ENCODE measurements at places on chromosomes 2 and 18.

DNA sequence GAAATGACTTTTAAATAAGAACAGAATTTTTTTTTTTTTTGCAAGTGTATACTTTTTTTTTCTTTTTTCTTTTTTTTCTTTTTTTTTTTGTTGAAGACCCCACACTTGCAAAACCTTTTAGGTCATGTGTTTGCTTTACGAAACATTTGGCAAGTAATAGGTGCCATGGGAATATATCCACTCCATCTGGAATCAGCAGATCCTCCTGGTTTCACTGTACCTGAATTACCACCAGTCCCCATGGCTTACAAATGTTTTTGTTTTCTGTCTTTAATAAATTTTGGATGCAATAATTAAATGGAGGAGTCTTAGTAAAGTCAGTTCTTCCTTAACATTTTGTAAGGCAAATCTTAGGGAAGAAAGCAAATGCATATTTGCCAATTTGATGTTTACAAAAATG, 559.7 kb upstream of the ZEB2 start:
- no peak for DNase-seq

GRCh38 chr2:168138374-168138773, 109.0 kb downstream of the STK39 start:
- no peak for DNase-seq

- DNase-seq = no peak
Observed at GRCh38 chr2:188452084-188452483, 160.4 kb downstream of the GULP1 start.

DNA sequence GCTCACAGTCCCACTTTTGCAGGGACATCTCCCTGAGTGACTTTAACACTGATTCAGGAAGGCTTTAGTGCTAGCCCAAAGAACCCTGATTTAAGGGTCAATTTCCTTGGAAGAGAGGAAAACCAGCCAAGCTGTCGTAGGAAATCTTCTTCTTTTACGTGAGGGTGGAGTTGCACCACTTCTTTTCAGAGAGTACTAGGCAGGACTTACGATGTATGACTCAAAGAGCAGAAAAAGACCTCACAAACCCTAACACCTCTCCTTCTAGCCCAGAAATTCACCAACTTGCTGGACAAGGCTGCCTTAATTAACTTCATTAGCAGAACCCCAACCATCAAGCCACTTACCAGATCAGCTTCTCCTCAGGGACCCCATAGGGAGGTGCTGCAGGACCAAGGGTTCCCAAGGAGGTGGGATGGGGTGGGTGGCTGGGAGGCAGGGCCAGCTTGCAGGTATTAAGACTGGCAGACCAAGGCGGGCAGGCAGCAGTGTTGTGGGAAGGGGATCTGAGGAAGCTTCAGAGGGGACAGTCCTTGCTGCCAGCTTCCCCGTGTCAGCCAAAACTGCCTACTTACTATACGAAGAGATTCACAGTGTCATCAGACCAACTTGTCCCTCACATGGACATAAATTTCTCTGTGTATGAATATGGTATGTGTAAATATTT, 6.7 kb downstream of the SERPINB2 start:
- DNase-seq = no peak

DNA sequence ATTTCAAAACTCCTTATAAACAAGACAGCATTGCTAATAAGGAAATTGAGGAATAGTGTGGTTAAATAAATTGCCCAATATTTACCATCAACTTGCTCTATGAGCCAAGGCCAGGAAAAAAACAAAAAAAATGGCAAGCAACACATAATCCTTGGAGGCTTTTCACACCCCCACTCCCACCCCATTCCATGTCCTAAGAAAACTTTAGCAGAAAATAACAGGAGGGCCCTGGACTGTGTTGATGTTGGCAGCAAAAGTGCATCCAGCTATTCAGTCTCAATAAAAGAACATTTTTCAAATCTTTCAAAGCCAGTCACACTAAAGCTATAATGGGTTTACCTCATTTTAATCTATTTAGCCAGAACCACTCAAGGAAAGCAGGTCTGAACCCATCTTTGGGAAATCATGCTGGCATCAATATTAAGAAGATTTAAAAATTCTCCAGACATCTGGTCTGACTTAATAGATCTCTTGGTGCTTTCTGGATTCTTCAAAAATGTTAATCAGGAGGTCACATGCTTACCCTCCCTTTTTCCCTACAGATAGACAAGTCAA, 34.6 kb upstream of the STK17B start:
- no peak for DNase-seq

DNA sequence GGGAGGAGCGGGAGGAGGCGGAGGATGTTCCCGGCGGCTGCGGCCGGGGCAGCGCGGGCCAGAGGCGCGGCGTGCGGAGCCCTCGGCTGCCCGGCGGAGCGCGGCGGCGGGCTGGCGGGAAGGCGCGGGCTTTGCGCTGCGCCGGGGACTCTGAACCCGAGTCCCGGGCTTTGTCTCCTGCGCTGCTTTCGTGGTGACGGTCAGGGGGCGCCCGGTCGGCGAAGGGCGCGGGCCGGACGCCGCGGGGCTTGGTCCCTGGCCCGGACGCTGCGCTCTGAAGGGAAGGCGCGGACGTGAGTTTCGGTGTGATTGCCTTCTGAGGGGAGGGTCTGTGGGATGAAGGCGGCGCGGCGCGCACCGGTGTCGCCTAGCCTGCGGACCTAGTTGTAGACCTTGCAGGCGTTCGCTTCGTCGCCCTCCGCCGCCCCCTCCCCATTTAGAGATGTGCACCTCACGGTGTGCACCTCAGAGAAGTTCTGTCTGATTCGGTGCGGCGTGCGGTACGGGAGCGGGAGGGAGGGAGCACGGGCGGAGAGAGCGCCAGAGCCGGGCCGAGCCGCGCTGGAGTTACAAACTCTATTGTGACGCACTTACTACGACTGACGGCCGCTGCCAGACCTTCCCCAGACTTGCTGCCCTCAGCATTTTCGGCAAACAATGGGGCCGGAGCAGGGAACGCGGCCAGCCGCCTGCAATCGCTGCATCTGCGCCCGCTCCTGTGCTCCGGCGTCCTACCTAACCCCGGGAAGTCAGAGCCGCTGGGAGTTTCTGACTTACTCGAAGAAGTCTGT, 2.1 kb downstream of the BCL2L11 start:
- peak; percentile 18 for DNase-seq

DNA sequence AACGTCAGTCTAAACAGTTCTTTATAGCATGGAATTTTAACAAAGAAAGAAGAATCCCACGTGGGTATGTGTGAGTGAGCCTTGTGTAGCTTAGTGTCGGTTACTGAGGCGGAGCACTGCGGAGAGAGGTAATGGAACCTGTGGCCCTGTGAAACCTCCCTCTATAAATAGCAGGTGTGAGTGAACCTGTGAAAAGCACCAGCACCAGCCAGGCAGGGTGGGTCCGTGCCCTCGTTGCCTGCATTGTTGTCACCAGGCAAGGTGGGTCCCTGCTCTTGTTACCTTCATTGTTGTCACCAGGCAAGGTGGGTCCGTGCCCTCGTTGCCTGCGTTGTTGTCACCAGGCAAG, 4.7 kb downstream of the CTDP1 start:
- DNase-seq = no peak

DNA sequence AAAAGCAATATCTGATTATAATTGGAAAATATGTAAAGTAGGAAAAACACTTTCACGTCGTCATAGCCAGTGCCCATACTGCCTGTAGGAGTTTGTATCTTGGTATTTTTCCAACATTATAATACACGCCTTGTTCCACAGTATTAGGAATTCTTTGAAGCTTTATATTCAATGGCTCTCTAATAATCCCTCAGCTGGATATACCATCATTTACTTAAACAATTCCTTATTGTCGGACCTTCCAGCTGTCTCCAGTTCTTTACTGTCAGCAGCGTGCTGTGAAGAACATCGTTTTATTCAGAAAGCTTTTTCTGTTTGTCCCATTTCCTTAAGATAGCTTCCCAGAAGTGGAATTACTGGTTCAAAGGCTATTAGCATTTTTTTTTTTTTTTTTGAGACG, 31.7 kb downstream of the ATP6V1C2 start:
- no peak for DNase-seq

GRCh38 chr2:191572319-191572718, 105.6 kb upstream of the NABP1 start:
- DNase-seq = no peak

DNA sequence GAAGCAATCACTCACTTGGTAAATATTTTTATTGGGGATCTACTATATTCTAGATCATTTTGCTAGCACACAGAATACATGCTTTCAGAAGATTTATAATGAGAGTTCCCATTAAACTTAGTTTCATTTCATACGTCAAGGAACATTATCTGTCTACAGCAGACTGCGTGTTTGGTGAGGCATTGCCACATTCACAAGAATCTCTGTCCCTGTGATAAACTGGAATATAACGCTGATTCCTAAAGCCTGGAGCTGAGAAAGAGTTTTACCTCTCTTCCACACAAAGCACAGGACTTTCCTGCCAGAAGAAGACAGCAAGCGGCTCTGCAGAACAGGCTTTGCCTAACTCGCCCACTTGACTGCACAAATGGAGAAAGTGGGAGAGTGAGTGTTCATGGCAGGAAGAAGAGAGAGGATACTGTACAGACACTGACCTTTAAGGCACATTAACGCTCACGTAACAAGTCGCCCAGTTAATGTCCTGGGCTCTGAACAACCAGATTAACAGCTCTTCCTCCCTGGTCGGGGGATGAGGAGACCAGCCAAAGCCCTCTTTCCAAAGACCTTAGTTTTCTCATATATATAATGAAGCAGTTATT, 356.2 kb downstream of the GPD2 start:
- DNase-seq = no peak

DNA sequence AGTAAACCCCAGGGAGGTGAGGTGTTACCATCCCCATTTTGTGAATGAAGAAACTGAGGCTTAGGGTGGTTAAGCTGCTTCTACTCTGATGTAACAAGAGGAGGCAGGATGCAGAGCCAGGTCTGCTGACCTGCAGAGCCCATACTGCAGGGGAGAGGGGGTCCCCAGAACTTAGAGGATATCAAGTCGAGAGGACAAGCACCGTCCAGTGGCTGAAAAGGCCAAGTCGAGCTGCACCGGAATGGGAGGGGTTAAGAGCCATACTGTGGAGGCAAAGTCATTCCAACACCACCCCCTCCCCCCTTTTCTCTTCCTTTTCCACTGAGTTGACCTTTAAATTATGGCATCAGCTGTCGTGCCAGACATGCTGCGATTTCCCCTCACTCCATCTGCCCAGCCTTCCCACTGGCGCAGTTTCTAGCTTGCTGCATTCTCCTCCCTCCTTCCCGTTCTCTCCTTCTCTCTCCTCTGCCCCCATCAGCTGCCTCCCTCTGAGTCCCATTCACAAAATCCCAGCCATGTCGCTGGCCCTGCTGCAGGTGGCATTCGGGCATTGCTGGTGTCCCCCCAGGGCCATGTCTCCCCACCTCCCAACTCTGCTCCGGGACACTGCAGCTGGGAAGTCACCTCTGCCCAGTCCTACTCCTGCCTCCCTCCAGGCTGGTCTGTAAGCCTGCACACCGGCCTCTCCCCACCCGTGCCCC, 346.9 kb downstream of the DYSF start:
- no peak for DNase-seq

- DNase-seq = no peak
Observed at GRCh38 chr2:163652751-163653150, 83.1 kb downstream of the FIGN start.

DNA sequence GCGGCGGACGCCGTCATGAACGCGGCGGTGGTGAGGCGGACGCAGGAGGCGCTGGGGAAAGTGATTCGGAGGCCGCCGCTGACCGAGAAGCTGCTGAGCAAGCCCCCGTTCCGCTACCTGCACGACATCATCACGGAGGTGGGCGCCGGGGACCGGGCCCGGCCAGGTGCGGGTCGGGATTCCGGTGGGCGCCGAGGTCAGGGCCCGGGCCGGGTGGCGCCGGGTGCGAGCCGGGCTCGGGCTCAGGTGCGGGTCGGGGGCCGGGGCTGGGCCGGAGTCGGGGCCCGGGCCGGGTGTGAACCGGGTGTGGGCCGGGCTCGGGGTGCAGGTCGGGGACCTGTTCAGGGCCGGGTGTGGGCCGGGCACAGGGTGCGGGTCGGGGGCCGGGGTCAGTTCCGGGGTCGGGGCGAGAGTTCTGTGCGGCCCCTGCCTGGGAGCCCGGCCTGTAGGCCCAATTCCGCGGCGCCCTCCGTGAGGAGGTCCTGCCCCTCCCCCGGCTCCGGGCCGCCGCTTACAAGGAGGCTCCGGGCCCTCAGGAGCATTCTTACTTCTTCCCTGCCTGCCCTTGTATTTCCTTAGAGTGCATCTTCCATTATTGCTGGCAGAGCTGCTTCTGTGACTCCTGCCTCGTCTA, 447 bp downstream of the TRAF3IP1 start:
- no peak for DNase-seq

DNA sequence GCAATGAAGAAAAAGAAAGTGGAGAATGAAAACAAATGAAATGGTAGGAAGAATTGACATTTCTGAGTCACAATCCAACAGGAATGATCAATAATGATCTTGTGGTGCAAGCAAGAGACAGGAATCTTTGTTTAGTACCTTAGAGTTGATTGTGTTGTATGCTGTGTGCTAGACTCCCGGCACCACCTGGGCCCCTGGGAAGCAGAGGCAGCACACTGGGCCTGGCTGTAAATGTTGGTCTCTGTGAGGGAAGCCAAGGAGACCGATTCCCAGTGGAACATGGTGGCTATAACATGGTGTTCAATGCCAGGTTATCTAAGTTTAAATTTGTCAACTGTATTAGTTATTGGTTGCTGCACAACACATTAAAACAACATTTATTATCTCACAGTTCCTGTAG, 9.8 kb upstream of the CWC22 start:
- DNase-seq = no peak

DNA sequence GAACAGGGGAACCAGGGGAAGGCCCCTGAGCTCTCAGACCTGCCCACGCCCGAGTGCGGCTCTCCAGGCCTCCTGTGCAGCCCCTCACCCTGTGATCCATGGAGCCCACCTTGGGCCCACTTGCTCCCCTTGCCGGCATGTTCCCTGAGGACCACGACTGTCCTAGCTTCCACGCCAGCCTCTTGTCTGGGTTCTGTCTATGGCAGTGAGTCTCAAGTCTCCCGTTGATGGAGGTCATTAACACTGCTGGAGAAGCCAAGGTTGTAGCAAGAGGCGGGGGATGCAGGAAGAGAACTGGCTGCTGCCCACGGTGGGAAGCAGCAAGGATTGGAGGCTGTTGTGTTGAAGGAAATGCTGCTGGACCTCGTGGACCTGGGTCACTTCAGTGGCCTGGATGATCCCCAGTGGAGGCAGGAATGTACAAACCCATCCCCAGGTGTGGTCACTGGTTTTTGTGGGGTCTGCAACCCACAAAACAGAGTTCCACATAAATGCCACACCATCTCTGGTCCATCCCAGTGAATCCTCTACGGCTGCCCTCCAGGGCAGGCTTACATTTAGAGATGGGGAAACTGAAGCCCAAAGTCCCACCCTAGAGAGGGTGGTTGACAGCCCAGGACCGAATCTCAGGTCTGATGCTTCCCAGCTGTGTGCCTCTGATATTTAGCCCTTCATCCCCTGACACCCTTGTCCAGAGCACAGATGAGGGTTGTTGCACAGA, 150.3 kb downstream of the NDUFA10 start:
- DNase-seq = no peak

All from T-helper 9 cell (primary cell).